WTC11 (cell line): ENCODE measurements at places on chromosomes 5 and 9.

DNA sequence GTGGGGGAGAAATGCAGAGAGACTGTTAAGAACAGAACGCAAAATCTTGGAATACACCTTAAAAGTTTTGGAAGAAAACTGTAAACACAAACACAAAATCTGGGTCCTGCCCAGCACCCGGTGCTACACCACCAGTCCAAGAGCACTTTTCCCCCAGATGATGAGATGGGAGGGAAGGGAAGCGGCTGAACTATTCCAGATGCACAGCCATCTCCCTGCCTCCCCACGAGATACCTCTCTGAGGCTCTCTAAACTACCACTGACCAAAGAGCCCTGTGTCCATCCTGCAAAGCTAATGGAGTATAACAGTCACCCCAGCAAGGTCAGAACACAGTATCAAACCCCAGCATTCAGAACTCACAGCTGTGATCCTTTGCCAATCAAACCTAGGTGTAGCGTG lies 8.0 kb downstream of the SPARC start:
- no peak for DNase-seq

DNA sequence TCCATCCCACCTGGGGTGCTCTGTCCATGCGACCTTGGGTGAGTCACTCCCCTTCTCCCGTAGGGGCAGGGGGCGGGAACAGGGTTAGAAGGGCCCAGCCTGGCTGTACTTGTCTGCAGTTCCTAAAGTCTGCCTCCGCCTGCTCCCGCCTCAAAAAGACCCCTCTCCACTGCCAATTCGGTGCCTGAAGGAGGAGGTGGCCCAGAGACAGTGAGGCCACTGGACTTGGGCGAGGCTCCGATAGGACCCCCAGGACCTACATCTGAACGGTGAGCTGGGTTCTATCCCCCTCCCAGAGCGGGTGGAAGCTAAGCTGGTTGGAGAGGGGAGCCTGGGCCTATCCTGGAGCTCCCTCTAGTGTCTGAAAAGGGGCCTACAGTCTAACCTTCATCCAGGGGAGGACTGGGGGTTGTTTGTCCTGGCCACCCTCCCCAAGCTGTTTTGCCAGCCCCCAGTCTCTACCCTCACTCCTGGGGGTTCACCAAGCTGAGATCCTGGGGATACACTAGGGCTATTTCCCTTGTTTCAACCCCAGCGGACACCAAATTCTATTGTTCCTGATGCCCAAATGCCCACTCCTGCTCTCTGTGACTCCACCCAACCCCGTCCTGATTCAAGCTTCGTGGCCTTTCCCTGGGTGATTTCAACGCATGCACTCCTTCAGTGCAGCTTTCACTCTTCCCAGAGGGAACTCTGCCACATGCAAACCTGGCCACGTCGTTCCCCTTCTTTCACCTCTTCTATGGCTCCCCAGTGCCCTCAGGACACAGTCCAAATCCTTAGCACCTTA lies 6.1 kb upstream of the CRB2 start:
- DNase-seq: peak; percentile 84

- no peak for DNase-seq
Measured at GRCh38 chr9:90368928-90369327, 273.7 kb downstream of the DIRAS2 start.

GRCh38 chr5:96633820-96634219 lies 28.4 kb upstream of the CAST start:
- no peak for DNase-seq

GRCh38 chr5:180869587-180869986 lies 8.5 kb upstream of the ZFP62 start:
- no peak for DNase-seq

GRCh38 chr9:16266648-16267276 lies 603.7 kb downstream of the BNC2 start:
- peak; percentile 77 for DNase-seq

GRCh38 chr9:30193421-30193820 lies 2191.0 kb upstream of the ACO1 start:
- no peak for DNase-seq

- no peak for DNase-seq
Measured at GRCh38 chr9:109907400-109907799, 127.4 kb downstream of the PALM2AKAP2 start.

DNA sequence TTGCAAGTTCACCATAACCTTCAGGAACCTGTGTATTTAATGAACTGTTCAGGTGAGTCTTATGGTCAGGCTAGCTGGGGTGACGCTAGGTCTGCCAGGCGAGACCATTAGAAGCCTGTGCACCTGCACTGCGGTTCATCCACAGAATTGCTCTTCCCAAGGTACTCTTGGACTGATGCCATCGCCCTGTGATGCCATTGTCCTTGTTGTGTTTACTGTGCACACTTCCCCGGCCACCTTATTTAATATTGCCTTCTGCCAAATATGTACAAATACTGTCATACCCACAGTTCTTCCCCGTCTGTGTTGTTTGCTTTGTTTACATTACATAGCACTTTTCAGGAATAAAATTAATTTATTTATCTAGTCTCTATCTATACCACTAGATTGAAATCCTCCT lies 66.3 kb downstream of the RCL1 start:
- DNase-seq: no peak

- no peak for DNase-seq
Measured at GRCh38 chr5:96288845-96289185, 144.2 kb downstream of the PCSK1 start.

DNA sequence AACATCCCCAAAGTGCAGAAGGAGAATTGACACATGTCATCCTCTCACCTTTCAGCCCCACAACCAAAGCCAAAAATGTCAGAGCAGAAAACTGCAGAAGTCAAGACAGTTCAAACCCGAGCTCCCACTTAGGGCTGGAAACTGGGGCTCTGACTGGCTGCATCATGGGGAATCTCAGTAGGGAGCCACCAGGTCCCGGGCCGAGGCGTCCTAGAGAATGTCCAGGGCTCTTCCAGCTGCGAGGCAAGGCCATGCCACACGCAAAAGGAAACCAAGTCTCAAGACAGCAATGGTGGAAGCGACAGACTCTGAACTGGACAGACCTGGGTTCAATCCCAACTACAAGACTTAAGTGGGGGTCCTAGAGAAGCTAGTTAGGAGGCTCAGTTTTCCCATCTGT lies 13.8 kb downstream of the SH3PXD2B start:
- no peak for DNase-seq

- no peak for DNase-seq
Measured at GRCh38 chr9:12719431-12719830, 26.2 kb downstream of the TYRP1 start.
